ENCODE measurements at places on chromosomes 3 and 15.

DNA sequence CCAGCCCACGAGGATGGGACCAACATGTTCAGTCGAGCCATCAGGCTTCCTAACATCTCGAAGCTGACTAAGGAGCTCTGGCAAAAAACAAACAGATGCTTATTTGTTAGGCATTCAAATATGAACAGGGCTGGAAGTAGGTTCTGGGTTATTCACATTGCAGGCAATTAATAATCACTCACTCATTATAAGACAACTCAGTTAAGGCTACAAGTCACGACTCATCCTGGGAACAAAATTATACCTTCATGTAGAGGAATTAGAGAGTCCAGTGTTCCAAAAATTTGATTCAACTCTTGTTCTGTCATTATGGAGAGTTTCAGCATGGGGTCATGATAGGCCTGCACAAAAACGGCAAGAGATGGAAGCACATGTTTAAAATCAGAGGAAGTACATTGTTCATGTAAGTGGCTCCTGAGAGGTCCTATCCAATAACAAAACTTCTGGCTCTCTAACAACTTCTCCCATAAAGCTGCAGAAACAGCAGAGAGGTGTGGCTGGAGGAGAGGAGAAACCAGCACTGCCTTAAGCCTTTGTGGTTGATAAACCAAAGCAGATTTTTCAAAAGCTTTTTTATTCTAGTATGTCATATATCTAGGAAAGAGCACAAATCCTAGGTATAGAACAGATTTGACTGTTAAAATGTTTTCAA lies 50.6 kb downstream of the ARHGEF3 start:
- DNase-seq, result no peak

GRCh38 chr3:190239325-190239724 lies 82.9 kb downstream of the CLDN1 start:
- DNase-seq, result no peak

GRCh38 chr15:62929000-62929357 lies 113.6 kb upstream of the TPM1 start:
- no peak for DNase-seq

GRCh38 chr15:45572617-45573016 lies 14.6 kb upstream of the BLOC1S6 start:
- no peak for DNase-seq

GRCh38 chr3:39207361-39208186 lies 15.2 kb upstream of the XIRP1 start:
- no peak for DNase-seq

DNA sequence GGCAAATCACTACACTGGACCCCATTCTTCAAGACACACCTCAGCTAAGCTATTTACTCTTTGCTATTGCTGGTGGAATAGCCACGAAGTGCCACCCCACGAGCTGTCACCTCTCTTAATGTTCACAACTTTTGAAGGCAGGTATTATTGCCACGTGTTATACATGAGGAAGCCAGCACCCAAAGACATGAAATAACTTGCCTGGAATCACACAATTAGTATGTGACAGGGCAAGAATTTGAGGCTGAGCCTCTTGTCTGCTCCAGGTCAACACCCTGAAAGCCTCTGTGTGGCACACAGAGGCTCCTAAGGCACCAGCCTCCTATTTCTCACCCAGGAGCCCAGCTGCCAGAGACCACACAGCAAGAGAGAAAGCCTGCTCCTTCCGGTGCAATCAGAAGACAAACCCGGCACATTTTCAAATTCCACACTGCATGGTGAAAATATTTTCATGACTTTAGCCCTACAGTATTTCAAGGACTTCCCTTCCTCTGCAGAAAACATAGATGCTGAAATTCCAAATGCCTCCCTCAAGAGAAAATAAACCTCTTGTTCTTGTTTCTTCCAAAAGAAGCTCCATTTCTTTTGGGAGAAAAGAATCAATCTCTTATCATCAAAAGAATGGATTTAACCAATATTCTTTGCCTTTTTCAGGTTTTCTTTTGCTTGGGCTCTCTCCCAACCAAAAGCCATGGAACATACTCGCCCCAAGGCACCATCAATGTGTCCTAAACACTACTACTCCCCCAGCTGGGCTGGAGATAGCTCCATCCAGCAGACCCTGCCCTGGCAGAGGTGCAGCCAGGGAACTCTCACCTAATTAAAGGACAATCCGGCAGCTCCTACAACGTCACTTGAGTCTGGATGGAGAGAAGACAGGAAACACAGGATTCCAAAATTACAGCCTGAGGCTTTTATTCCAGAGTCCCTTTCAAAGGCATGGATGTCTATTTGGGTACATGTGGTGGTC lies 84.7 kb upstream of the THBS1 start:
- DNase-seq, result no peak

- no peak for DNase-seq
Measured at GRCh38 chr3:73449774-73450173, 175.0 kb downstream of the PDZRN3 start.

DNA sequence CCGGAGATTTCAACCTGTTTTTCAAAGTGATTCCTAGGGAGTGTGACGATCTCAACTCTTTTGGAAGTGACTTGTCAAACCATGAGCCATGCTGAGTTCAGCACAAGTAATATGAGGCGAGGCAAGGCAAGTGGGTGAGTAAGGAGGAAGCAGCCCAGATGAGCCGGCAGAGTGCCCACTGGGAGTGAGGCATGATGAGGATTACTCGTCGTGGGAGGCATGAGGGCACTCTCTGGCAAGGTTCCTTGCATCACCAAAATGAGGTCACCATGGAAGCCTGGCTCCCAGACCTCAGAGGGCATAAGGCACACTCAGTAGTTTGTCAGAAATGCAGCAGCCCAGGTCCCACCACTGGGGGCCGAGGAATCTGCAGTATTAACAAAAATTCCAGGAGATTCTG lies 636.1 kb downstream of the MAGI1 start:
- no peak for DNase-seq

- DNase-seq, result no peak
Measured at GRCh38 chr3:26752466-26752865, 129.9 kb downstream of the LRRC3B start.

DNA sequence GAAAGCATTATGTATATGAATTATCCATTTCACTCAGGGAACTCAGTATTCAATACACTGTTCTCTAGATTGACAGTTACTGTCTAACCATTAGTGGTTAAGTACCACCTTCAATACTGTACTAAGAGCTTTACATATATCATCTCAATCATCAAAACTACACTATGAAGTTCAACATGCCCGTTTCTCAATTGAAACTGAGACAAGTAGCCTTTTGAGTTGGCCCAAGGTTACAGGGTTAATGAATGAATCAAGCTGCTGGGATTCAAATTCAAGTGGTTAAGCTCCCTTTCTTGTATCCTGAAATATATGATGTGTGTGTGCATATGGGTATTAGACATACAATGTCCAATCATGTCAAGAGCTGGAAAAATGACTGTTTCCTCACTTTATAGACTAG lies 5.8 kb downstream of the TASOR start:
- DNase-seq, result no peak

DNA sequence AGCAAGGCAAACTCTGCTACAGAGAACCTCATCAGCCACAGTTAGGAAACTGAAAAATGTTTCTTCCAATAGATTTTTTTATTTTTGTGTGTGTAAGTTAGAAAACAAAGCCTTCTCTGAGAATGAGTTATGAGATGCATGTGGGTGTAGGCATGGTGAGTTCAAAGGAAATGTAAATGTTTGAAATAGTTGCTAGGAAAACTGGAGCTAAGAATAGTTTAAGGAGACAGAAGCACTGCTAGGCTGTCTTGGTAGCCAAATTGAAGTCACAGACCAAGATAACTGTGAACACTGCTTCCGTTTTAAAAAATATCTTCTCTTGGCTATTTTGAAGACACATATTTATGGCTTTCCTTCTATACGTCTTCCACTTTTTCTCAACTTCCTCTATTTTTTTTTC lies 1501.2 kb upstream of the CADM2 start:
- no peak for DNase-seq

GRCh38 chr3:40290396-40290795 lies 19.1 kb upstream of the EIF1B start:
- DNase-seq, result no peak

- DNase-seq, result no peak
Measured at GRCh38 chr3:98808071-98808470, 44.9 kb downstream of the ST3GAL6 start.

- DNase-seq, result no peak
Measured at GRCh38 chr15:67072442-67072841, 7.0 kb downstream of the SMAD3 start.

DNA sequence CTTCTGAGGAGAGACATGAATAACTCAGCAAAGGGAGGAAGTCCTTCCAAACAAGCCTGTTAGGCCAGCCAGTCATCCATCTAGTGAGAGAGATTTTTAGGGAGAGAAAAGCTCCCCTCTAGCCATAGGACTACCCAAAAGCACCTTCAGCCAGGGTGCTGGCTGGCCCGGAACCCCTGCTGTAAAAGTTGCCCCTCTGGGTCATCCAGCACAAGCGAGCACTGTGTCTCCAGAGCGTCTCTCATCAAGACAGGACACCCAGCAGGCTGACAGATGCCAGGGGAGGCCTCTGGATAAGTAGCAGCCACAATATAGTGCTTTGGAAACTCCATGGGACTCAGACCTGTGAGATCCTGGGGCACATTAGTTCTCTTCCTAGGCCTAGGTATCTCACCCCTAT lies 24.5 kb downstream of the ANXA2 start:
- DNase-seq, result no peak

Measured in NCI-H2171 (cell line).